Activated CD4-positive, alpha-beta T cell treated with anti-CD3 and anti-CD28 coated beads for 36 hours (primary cell): ENCODE measurements at places on chromosomes 2 and 18. TPM values are rescaled to one million over a fixed set of nuclear protein-coding genes. Genes with fewer than 3 reads are reported as not detected.

DNA sequence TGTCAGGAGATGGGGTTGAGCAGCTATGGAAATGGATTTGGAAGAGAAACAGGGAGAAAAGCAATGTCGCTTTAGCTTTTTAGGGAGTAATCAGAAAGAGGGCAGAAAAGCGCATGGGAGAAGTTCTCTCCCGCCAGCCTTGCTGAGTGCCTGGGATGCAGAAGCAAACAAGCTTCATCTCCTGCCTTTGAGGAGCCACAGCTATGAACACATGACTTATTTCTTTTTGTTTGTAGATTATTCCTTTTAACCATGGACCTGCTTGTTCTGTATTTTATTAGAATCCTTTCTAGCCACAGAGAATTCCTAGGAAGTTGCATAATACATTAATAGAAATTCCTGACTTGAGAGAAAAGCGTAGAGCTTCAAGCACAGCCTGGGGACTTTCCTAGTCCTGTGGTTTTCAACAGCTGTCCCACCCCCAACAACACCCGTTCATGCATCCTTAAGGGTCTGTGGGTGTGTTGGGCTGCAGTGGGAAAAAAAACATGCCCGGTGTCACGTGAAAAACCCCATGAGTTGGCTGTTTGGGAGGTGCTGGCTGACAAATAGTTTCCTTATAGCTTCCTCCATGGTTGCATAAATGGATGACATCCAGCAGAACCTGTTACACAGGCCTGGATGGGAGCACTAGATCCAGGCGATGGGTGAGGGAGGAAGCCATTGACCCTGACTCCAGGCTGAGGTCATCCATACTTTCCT lies 14.9 kb downstream of the SLC9A4 start:
- peaks cover 23% of the 10 kb centered on the region for H3K27me3 ChIP-seq
- no peak overlapping the region for H3K4me3 ChIP-seq
- DNase-seq, result no peak
- no peak overlapping the region for H3K27ac ChIP-seq

DNA sequence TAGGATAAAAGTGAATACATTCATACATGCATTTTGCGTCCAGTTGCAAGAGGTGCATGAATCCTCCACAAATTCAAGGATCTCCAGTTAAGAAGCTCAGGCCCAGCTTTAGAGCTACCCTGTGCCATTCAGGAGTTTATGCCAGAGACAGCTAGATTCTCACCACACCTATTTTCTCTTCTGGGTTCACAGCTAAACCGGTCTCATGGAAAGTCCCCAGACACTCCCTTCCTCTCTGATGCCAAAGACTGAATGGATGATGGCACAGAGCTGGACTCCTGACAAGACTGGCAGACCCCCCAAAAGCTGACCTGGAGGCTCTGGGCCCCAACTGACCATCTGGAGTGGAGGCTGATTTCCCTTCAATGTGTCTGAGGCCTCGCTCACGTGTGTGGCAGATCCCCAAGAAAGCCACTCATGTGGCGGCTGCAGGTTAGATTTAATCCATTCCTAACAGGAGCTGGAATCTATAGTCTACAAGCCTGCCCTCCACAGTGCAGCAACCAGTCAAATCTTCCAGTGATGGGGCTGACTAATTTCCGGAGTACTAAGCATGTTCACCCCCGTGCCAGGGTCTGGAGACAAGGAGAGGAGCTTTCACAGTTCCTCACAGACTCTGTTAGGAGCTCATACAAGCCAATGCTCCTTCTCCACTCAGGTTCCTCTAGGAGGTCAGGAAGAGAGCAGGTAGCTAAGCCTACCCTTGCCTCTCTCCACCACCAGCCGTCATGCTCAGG lies 257.1 kb downstream of the BCL11A start:
- H3K27me3 ChIP-seq, result no peaks in the 10 kb centered on the region
- no peak overlapping the region for H3K4me3 ChIP-seq
- H3K27ac ChIP-seq, result no peak overlapping the region
- no peaks in the 10 kb centered on the region for H3K36me3 ChIP-seq
- no peak for DNase-seq
- no peaks in the 10 kb centered on the region for H3K4me1 ChIP-seq

GRCh38 chr18:9616049-9616448 lies 1.7 kb upstream of the PPP4R1 start:
- H3K36me3 ChIP-seq, result peaks cover 8% of the 10 kb centered on the region
- no peak overlapping the region for H3K4me3 ChIP-seq
- DNase-seq, result peak; percentile 20
- H3K27me3 ChIP-seq, result no peaks in the 10 kb centered on the region
- H3K4me1 ChIP-seq, result peaks cover 30% of the 10 kb centered on the region
- no peak overlapping the region for H3K27ac ChIP-seq

- H3K36me3 ChIP-seq, result no peaks in the 10 kb centered on the region
- no peak overlapping the region for H3K27ac ChIP-seq
- peaks cover 57% of the 10 kb centered on the region for H3K4me1 ChIP-seq
- no peaks in the 10 kb centered on the region for H3K27me3 ChIP-seq
- no peak overlapping the region for H3K4me3 ChIP-seq
Observed at GRCh38 chr2:143473216-143473615, 344.0 kb downstream of the ARHGAP15 start.

GRCh38 chr18:11362856-11363255 lies 213.5 kb upstream of the PIEZO2 start:
- H3K4me3 ChIP-seq, result no peak overlapping the region
- peaks cover under 1% of the 10 kb centered on the region for H3K27me3 ChIP-seq
- H3K36me3 ChIP-seq, result no peaks in the 10 kb centered on the region
- no peak for DNase-seq
- no peak overlapping the region for H3K27ac ChIP-seq
- no peaks in the 10 kb centered on the region for H3K4me1 ChIP-seq

DNA sequence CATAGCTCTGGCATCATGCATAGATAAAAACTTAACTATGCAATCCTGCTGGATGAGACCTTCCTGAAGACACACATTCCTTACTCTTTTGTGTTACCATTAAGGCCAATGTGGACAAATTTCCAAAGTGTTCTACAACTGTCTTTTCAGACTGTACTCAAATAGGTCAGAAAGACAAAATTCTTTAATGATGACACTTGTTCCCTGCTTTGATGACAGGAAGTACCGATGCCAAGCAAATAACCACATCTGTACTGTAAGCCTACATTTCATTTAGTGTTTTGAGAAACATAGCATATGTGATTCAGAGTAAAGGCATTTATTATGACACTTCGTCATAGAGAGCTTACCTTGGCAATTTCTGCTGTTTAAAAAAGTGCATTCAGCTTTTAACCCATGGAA lies 55.0 kb downstream of the PMAIP1 start:
- no peak for DNase-seq
- no peak overlapping the region for H3K4me3 ChIP-seq
- H3K4me1 ChIP-seq, result peaks cover 41% of the 10 kb centered on the region
- no peak overlapping the region for H3K27ac ChIP-seq
- no peaks in the 10 kb centered on the region for H3K36me3 ChIP-seq
- H3K27me3 ChIP-seq, result peaks cover 5% of the 10 kb centered on the region

DNA sequence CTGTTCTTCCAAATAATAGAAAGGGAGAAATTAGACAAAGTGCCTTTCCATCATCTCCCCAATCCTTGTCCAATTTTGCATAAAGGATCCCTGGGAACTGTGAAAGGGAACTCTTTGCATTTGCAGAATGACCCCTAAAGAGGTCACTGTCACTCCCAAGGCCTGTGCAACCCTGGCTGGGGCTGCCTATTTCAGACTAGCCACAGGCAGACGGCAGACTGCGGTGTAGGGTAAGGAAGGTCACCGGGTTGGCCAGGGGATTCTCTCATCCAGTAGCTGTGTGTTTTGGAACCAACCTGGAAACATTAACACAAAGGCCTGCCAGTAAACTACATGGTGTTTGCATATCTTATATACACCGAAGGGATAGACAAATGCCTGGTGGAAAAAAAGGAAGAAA lies 818.7 kb downstream of the BCL11A start:
- no peak overlapping the region for H3K4me3 ChIP-seq
- H3K36me3 ChIP-seq, result no peaks in the 10 kb centered on the region
- no peaks in the 10 kb centered on the region for H3K4me1 ChIP-seq
- H3K27me3 ChIP-seq, result no peaks in the 10 kb centered on the region
- no peak overlapping the region for H3K27ac ChIP-seq
- no peak for DNase-seq

GRCh38 chr2:206253125-206253776 lies 21.2 kb upstream of the ZDBF2 start:
- no peaks in the 10 kb centered on the region for H3K36me3 ChIP-seq
- no peak overlapping the region for H3K4me3 ChIP-seq
- no peak overlapping the region for H3K27ac ChIP-seq
- peaks cover 5% of the 10 kb centered on the region for H3K4me1 ChIP-seq
- peaks cover 45% of the 10 kb centered on the region for H3K27me3 ChIP-seq

DNA sequence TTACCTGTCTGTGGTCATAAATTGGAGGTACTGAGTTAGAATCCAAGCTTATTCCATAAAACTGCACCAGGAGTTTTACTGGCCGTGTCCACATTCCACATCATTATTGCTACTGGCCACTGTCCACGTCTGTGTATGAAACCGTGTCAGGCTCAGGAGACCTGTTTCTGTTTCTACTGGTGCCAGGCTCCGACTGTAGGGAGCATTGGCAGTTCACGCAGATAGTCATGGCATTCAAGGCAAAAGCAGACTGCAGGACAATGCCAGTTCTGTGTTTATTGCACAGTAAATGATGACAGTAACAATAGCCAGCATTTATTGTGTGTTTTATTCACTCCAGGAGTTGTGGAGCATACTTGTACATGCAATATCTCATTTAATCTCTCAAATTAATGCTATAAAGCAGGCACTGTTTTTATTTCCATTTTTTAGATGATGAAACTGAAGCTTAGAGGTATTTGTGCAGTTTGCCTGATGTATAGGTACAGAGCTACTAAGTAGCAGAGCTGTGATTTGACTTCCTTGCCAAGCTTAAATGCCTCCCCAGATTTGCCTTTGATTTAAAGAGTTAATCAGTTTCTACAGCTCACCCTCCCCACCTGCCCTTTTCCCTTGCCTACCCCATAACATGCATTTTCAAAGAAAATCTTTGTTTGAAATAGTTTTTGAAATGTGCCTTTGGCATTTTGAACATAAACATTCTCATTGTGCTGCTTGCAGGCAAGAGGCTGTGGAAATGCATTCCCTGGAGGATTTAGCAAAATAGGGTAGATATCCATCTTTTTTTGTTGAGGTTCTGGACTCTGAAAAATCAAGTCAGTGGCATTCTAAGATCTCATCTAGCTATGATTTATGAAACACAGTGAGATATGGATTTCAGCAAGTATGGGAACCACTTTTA lies 55.5 kb downstream of the MAP4K4 start:
- H3K27ac ChIP-seq, result no peak overlapping the region
- peaks cover 3% of the 10 kb centered on the region for H3K36me3 ChIP-seq
- no peaks in the 10 kb centered on the region for H3K27me3 ChIP-seq
- DNase-seq, result no peak
- H3K4me3 ChIP-seq, result no peak overlapping the region
- peaks cover 77% of the 10 kb centered on the region for H3K4me1 ChIP-seq

DNA sequence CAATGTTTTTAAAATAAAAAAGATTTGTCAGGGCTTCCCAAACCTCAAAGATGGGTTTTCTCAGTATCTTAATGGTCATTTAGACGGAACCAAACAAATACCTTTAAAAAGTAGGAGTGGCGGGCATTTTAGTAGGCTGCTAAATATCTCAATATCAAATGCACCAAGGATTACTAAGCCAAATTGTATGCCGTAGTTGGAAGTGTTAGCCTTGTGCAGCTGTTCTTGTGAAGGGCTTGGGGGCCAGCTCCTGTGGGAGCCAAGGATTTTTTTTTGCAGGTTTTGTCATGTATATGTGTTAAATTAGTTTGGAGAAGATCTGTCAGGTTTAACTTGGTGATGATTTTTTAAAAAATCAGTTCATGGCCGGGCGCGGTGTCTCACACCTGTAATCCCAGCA lies 52.1 kb downstream of the ACTR2 start:
- H3K4me1 ChIP-seq, result peaks cover 12% of the 10 kb centered on the region
- no peak overlapping the region for H3K4me3 ChIP-seq
- H3K27ac ChIP-seq, result no peak overlapping the region
- H3K36me3 ChIP-seq, result no peaks in the 10 kb centered on the region

DNA sequence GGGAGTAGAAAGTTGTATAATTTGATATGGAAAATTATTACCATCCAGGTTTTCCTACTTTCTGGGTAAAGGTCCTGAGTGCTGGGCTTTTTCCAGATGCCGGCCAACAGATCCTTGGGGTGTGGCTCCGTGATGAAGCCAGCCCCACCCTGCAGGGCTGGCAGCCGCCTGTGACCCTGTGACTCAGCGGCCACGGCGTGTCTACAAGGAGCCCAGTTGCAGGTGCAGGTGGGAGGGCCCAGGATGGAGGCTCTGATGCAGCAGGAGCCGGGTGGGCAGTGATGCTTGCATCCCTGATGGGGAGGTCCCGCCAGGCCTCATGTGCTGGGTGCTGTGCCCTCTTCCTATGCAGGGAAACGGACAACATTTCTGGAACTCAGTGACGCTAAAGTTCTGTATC lies 96.0 kb upstream of the ALKAL2 start:
- no peak overlapping the region for H3K4me3 ChIP-seq
- no peak overlapping the region for H3K27ac ChIP-seq
- no peaks in the 10 kb centered on the region for H3K4me1 ChIP-seq

- peak; percentile 33 for DNase-seq
- H3K27ac ChIP-seq, result no peak overlapping the region
- H3K27me3 ChIP-seq, result peaks cover 34% of the 10 kb centered on the region
- peak overlapping the region; percentile 58 for H3K4me3 ChIP-seq
- peaks cover 8% of the 10 kb centered on the region for H3K4me1 ChIP-seq
Observed at GRCh38 chr18:11689669-11690565, 853 bp downstream of the GNAL start.

GRCh38 chr2:222264791-222265320 lies 33.9 kb downstream of the PAX3 start:
- no peaks in the 10 kb centered on the region for H3K36me3 ChIP-seq
- no peak for DNase-seq
- no peak overlapping the region for H3K27ac ChIP-seq
- peaks cover 20% of the 10 kb centered on the region for H3K27me3 ChIP-seq

- no peaks in the 10 kb centered on the region for H3K4me1 ChIP-seq
- DNase-seq, result no peak
- no peak overlapping the region for H3K4me3 ChIP-seq
- H3K27me3 ChIP-seq, result no peaks in the 10 kb centered on the region
Observed at GRCh38 chr2:101132202-101132601, 19.0 kb downstream of the TBC1D8 start.

SRD5A2 gene
- not detected for total RNA-seq

ALPP gene
- not detected for total RNA-seq

AQP12B gene
- not detected for total RNA-seq

FAM228A gene
- 0.16 TPM for total RNA-seq

CDH20 gene
- 0.09 TPM for total RNA-seq

NPHP1 gene
- 2.2 TPM for total RNA-seq

CYP1B1 gene
- total RNA-seq, result 6.3 TPM

TIGD1 gene
- total RNA-seq, result 7.9 TPM

FOXI3 gene
- not detected for total RNA-seq

IRS1 gene
- 2.6 TPM for total RNA-seq
